Lower lobe of right lung (tissue), 2 donors: ENCODE measurements at places on chromosomes 2 and 18. TPM values are rescaled to one million over a fixed set of nuclear protein-coding genes. Genes with fewer than 3 reads are reported as not detected.

Gene SNTG2
- total RNA-seq, result 1.4 TPM

- H3K27ac ChIP-seq, result no peak overlapping the region
- no peaks in the 10 kb centered on the region for H3K27me3 ChIP-seq
- no peak overlapping the region for H3K4me3 ChIP-seq
- H3K4me1 ChIP-seq, result no peaks in the 10 kb centered on the region
- no peak for DNase-seq
Measured at GRCh38 chr2:170258382-170258781, 80.4 kb downstream of the MYO3B start.

DNA sequence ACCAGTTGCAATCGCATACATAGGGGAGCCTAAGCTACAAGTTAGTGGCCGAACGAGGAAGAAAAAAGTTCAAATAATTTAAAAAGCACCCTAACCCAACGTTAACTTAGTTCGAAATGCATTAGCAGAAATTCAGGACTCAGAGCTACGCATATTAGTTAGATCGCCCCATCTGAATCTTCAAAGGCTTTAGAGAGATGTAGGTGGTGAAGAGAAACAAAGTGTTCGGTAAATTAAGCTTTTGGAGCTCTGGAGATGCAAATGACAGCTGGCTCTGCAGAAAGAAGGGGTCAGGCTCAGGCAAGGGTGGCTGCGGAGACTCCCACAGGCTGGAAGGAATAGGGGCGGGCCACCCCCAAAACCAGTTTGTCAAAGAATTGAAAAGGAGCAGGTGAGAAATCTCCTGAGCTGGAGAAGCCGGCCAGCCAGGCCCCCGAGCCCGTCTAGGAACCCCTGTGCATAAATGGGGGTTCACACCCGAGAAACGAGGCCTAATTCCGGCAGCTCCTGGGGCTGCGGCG is 621 bp downstream of the TXNL1 start:
- H3K27me3 ChIP-seq, result no peaks in the 10 kb centered on the region
- H3K36me3 ChIP-seq, result no peaks in the 10 kb centered on the region

DNA sequence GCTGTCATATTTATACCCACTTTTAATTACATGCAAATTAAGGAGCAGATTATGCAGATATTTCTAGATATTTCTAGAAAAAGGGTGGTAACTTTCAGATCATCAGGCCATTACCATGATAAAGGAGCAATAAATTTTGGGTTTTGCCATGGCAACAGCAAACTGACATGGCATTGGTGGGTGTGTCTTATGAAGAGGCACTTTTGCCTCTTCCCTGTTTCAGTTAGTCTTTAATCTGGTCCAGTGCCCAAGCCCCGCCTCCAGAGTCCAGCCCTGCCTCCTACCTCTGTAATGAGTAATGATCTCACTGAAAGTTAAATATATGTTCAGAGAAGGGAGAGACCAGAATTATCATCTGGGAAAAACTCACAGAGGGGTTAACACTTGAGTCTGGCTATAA is 124.8 kb downstream of the SCG2 start:
- no peaks in the 10 kb centered on the region for H3K36me3 ChIP-seq
- DNase-seq, result no peak
- H3K27me3 ChIP-seq, result no peaks in the 10 kb centered on the region
- H3K4me1 ChIP-seq, result no peaks in the 10 kb centered on the region
- H3K27ac ChIP-seq, result no peak overlapping the region

Gene SCYGR4
- not detected for total RNA-seq

DNA sequence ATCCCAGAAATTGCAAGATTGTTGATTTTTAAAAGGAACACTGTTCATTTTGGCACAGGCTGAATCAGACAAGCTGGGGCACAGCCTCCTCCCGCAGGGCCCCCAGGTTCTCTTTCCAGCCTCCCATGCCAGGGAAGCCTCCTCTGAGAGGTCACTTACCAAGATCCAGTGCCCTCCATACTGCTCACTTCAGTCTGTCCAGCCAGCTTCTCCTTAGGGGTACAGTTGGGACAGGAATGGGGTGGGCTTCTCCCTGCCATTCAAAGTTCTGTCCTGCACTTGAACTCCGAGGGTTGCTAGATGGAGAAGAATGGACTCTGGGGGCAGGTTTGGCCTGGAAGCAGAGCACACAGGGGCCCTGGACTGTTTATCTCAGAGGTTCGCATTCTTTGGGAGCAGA is 7.5 kb upstream of the CYP26B1 start:
- H3K27ac ChIP-seq, result no peak overlapping the region
- no peaks in the 10 kb centered on the region for H3K36me3 ChIP-seq
- no peak for DNase-seq
- peaks cover 1% of the 10 kb centered on the region for H3K4me1 ChIP-seq

GRCh38 chr2:70596739-70597138 is 43.1 kb upstream of the TGFA start:
- H3K4me1 ChIP-seq, result no peaks in the 10 kb centered on the region
- H3K27me3 ChIP-seq, result no peaks in the 10 kb centered on the region
- H3K36me3 ChIP-seq, result no peaks in the 10 kb centered on the region
- no peak overlapping the region for H3K27ac ChIP-seq
- no peak overlapping the region for H3K4me3 ChIP-seq

DNA sequence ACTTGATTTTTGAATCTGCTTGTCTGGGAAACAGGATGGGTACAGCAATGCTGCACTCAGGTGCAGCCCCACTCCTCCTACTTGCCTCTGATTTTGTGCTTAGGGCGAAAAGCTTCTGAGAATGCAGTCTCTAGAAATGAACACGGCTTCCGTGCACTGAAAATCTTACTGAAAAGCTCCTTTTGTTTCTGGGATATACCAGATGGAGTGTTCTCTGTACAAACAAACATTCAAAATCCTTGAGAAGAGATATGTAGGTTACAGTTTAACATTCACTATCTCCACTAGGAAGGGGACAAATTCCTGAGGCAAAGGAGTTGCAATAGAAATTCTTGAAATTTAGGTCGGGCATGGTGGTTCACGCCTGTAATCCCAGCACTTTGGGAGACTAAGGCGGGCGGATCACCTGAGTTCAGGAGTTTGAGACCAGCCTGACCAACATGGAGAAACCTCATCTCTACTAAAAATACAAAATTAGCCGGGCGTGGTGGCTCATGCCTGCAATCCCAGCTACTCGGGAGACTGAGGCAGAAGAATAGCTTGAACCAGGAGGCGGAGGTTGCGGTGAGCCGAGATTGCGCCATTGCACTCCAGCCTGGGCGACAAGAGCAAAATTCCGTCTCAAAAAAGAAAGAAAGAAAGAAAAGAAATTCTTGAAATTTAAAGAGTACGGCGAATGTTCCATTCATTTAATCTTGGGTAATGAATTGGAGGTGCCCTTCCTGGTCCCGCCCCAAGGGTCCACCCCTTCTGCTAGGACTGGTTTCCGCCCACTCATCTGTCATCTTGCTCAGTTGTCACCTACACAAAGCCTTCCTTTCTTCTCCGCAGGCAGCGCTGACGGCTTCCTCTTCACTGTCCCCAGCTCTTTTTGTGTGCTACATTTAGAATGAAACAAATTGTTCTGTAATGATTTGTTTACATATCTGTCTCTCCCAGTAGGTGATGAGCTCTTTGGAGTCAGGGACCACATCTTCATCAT is 92.4 kb downstream of the SOCS6 start:
- DNase-seq, result no peak
- H3K4me3 ChIP-seq, result no peak overlapping the region
- no peaks in the 10 kb centered on the region for H3K36me3 ChIP-seq
- no peak overlapping the region for H3K27ac ChIP-seq

GRCh38 chr18:62745089-62745751 is 29.9 kb downstream of the PHLPP1 start:
- H3K4me1 ChIP-seq, result peaks cover 26% of the 10 kb centered on the region
- no peaks in the 10 kb centered on the region for H3K27me3 ChIP-seq
- no peak overlapping the region for H3K27ac ChIP-seq
- no peak overlapping the region for H3K4me3 ChIP-seq

- no peak overlapping the region for H3K4me3 ChIP-seq
- no peaks in the 10 kb centered on the region for H3K36me3 ChIP-seq
- no peaks in the 10 kb centered on the region for H3K27me3 ChIP-seq
- no peak for DNase-seq
- H3K4me1 ChIP-seq, result peaks cover 8% of the 10 kb centered on the region
Measured at GRCh38 chr2:226760412-226761194, 39.0 kb downstream of the IRS1 start.

- no peaks in the 10 kb centered on the region for H3K36me3 ChIP-seq
- no peak overlapping the region for H3K4me3 ChIP-seq
- peaks cover 96% of the 10 kb centered on the region for H3K4me1 ChIP-seq
- H3K27ac ChIP-seq, result no peak overlapping the region
- H3K27me3 ChIP-seq, result no peaks in the 10 kb centered on the region
- no peak for DNase-seq
Measured at GRCh38 chr2:113896791-113897190, 6.9 kb downstream of the ACTR3 start.

DNA sequence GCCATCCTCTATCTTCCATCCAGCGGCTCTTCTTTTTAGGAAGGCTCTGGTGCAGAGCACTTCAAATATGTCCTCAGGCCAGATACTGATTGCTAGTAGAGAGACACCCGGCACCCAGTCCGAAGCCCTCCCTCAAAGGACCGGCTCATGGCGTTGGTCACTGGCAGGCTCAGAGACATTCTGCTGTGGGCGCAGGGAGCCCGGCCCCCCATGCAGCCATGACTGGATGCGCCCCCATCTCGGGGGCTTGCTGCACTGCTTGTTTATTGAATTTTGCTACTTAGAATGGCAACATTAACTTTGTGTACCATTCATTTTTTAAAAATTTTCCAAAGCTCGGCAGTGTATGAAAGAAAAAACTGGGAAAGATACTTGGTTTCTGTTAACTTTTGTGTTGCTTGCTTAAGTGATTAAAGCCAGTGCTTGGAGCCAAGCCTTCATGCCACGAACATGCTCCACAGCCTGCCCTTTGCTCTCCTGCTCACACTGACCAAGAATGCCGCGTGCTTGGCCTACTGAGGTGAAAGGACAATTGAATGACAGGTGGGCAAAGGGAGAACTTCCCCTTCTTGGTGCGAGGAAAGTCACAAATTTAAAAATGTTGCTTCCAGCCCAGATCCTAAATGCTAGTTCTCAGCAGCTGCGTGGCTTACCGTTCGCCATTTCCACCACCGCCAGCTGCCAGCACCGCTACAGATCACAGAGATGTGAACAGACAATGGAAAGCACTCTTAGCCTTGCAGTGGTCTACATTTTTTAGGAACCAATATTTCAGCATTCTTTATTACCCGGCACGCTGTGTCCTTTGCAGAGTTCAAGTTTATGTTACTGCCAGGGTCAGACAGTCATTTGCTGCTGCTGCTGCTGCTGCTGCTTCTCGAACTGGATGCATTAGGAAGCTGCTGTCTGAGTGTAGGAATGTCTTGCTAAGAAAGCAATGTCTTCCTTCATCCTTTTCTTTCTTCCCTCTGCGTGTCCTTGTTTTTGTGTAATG is 76.7 kb downstream of the FAM210A start:
- DNase-seq, result no peak
- H3K4me1 ChIP-seq, result no peaks in the 10 kb centered on the region
- H3K4me3 ChIP-seq, result no peak overlapping the region
- H3K27me3 ChIP-seq, result no peaks in the 10 kb centered on the region
- H3K27ac ChIP-seq, result no peak overlapping the region
- H3K36me3 ChIP-seq, result peaks cover 11% of the 10 kb centered on the region

DNA sequence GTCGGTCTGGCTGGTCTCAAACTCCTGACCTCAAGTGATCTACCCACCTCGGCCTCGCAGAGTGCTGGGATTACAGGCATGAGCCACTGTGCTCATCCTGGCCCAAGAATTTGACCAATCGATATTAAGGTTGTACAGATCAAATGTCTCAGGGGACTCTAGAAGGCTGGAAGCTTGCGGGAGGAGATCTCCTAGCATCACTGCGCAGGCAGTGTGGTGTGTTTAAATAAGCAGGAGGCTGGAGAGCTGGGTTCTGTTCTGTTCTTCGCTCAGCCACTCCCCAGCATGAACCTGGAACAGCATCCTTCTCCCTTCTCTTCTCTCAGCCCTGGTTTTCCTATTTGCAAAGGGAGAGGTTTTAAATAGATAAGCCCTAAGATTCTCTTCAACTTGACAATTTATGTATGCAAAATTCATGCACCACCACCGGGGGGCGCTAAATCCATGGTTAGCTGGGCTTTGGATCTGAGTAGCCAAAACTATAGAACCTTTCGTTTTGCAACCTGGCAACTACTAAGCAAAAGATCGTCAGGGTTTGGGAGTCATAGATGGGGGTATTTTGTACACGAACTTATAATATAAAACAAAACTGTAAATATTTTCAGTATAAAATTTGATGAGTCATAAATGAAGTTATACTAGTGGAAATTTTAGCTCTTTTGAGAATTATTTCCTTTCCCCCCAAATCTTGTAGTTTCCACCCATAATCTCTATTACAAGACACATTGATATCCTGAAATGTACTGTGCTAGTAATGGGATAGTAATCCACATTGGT is 60.6 kb downstream of the SLC16A14 start:
- H3K36me3 ChIP-seq, result no peaks in the 10 kb centered on the region
- no peak overlapping the region for H3K27ac ChIP-seq
- peaks cover 8% of the 10 kb centered on the region for H3K4me1 ChIP-seq
- no peaks in the 10 kb centered on the region for H3K27me3 ChIP-seq

GRCh38 chr2:3356799-3357198 is 20.8 kb downstream of the EIPR1 start:
- peaks cover 7% of the 10 kb centered on the region for H3K4me1 ChIP-seq
- no peak for DNase-seq
- H3K27me3 ChIP-seq, result no peaks in the 10 kb centered on the region
- H3K27ac ChIP-seq, result no peak overlapping the region
- H3K4me3 ChIP-seq, result no peak overlapping the region

DNA sequence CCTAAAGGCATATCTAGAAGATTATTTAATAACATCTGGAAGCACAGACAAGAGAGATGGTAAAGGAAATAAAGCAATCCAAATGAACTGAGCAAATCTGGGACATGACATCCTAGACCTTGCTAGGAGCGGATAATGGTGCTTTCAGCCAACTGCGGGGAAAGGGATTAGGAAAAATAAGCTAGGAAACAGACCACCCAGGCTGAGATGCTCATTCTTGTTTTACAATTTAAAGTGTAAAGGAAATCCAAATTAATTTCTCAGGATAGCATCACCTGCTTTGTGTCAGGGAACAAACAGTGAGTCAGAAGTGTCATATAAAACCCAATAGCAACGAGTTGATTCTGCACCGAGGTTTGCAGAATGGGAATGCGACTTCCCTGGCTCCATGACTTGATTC is 112.5 kb upstream of the CXCR4 start:
- H3K27ac ChIP-seq, result no peak overlapping the region
- peaks cover 11% of the 10 kb centered on the region for H3K4me1 ChIP-seq
- DNase-seq, result no peak
- H3K36me3 ChIP-seq, result no peaks in the 10 kb centered on the region

GRCh38 chr2:221505605-221506004 is 66.5 kb downstream of the EPHA4 start:
- no peaks in the 10 kb centered on the region for H3K36me3 ChIP-seq
- no peak overlapping the region for H3K27ac ChIP-seq
- H3K27me3 ChIP-seq, result no peaks in the 10 kb centered on the region

- no peaks in the 10 kb centered on the region for H3K27me3 ChIP-seq
- H3K4me3 ChIP-seq, result no peak overlapping the region
- peaks cover 2% of the 10 kb centered on the region for H3K36me3 ChIP-seq
- H3K4me1 ChIP-seq, result peaks cover 48% of the 10 kb centered on the region
Measured at GRCh38 chr2:27703638-27704341, 40.1 kb downstream of the SLC4A1AP start.
